Smooth muscle cell of the brain vasculature (primary cell): ENCODE measurements at places on chromosomes 6 and 20.
A peak's percentile ranks its signal among the peaks of the same experiment; 100 is the strongest.

GRCh38 chr6:44457596-44457995 is 70.1 kb downstream of the CDC5L start:
- no peak for DNase-seq

- DNase-seq: no peak
Observed at GRCh38 chr6:134550604-134551003, 232.7 kb upstream of the SGK1 start.

GRCh38 chr6:26328265-26328844 is 36.6 kb upstream of the BTN3A2 start:
- DNase-seq: no peak

GRCh38 chr6:156686301-156686994 is 90.7 kb upstream of the ARID1B start:
- peak; percentile 44 for DNase-seq

DNA sequence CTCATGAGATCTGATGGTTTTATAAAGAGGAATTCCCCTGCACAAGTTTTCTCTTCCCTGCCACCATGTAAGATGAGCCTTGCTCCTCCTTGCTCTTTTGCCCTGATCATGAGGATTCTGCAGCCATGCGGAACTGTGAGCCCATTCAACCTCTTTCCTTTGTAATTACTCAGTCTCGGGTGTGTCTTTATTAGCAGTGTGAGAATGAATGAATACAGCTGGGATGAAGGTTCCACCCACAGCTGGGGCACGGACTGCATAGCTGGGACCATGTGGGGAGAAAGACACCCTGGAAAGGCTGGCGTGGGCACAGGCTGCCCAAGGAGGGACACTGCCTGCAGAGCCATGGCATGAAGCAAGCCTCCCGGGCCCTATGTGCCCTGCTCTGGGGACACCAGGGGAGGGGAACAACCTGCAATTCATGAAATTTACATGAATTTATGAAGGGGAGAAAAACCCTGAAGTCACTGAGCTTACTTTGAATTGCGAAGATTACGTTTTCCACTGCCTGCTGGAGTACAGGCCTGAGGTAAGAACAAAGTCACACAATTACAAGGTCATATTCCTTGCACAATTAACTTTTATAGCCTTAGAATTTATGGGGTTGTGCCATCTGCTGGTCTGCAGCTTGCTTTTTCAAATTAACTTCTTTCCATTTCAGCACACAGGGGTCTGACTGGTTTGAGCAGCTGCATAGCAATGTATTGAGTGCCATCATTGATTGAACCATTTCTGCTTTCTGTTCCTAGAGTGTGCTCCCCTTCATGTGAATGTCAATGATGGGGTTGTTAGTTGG is 46.2 kb downstream of the SLC22A1 start:
- no peak for DNase-seq
